ENCODE measurements at places on chromosomes 11 and 22. TPM values are rescaled to one million over a fixed set of nuclear protein-coding genes. Genes with fewer than 3 reads are reported as not detected.
A peak's percentile ranks its signal among the peaks of the same experiment; 100 is the strongest.

GRCh38 chr11:120079750-120080610 is 57.9 kb downstream of the TRIM29 start:
- H3K4me3 ChIP-seq: no peak overlapping the region
- no peak for DNase-seq
- H3K4me1 ChIP-seq: no peaks in the 10 kb centered on the region
- H3K36me3 ChIP-seq: no peaks in the 10 kb centered on the region

GRCh38 chr22:25749420-25750169 is 7.6 kb downstream of the MYO18B start:
- DNase-seq: no peak
- H3K36me3 ChIP-seq: no peaks in the 10 kb centered on the region
- no peak overlapping the region for H3K27ac ChIP-seq
- H3K27me3 ChIP-seq: no peaks in the 10 kb centered on the region
- no peak overlapping the region for H3K4me3 ChIP-seq

Gene INS
- not detected for total RNA-seq

- H3K4me3 ChIP-seq: no peak overlapping the region
- no peaks in the 10 kb centered on the region for H3K27me3 ChIP-seq
- no peaks in the 10 kb centered on the region for H3K36me3 ChIP-seq
- H3K4me1 ChIP-seq: peaks cover 45% of the 10 kb centered on the region
- H3K27ac ChIP-seq: peak overlapping the region; percentile 82
Observed at GRCh38 chr11:12430954-12431595, 53.7 kb downstream of the PARVA start.

Gene PHOX2A
- total RNA-seq: not detected

DNA sequence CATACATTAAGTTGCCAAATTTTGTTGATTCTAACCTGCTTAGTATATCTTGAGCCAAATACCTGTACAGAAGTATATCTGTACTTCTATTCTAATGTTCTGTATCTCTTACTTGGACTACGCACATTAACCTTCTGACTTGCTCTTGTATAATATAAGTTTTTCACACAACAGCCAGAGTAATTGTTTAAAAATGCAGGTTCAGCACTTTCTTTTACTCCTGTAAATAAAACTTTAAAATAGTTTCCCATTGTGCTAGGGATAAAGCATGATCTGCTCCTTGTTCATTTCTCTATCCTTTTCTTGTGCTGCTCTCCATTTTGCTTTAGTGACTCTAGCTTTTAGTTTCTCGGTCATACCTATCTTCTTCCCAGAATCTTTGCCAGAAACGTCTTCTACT is 48.3 kb downstream of the DYNC2H1 start:
- H3K36me3 ChIP-seq: peaks cover 14% of the 10 kb centered on the region
- no peak overlapping the region for H3K4me3 ChIP-seq
- no peaks in the 10 kb centered on the region for H3K27me3 ChIP-seq
- no peak for DNase-seq

- no peak for DNase-seq
- peaks cover 6% of the 10 kb centered on the region for H3K4me1 ChIP-seq
- no peaks in the 10 kb centered on the region for H3K36me3 ChIP-seq
- H3K4me3 ChIP-seq: no peak overlapping the region
- no peak overlapping the region for H3K27ac ChIP-seq
- no peaks in the 10 kb centered on the region for H3K27me3 ChIP-seq
Observed at GRCh38 chr11:117977029-117977428, 9.2 kb upstream of the IL10RA start.

DNA sequence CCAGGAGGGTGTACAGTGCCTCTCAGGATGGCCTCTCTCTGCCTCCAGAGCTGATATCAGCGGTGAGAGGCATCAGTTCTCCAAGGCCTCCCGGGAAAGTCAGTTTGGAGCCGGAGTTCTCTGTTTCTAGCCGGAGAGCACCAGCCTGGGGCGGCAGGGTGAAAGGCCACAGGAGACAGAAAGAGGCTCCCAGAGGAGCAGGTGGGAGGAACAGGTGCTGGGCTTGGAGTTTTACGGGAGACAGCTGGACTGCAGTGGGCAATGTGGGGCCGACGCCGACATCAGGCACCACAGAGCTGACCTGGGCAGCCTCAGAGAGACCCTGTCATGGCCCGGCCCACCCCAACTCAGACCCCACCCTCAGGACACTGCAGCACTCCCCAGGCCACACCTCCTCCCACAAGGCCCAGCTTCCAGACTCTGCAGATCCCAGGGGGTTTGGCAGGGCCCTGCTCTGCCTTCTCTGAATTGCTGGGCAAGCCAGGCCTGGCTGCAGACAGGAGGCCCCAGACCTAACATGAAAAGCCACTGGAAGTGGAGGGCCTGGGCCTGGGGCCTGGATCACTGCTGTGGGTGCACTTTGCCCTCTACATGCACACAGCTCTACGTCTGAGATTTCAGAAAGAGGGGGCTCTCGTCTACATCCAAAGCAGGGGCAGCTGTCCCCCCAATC is 885.6 kb downstream of the BRD1 start:
- no peaks in the 10 kb centered on the region for H3K4me1 ChIP-seq
- DNase-seq: no peak
- H3K27me3 ChIP-seq: peaks cover 25% of the 10 kb centered on the region
- no peak overlapping the region for H3K27ac ChIP-seq
- H3K36me3 ChIP-seq: no peaks in the 10 kb centered on the region

GRCh38 chr11:7353100-7353499 is 101.4 kb downstream of the SYT9 start:
- DNase-seq: no peak
- H3K36me3 ChIP-seq: no peaks in the 10 kb centered on the region
- H3K27ac ChIP-seq: no peak overlapping the region
- no peaks in the 10 kb centered on the region for H3K4me1 ChIP-seq

Gene USH1C
- total RNA-seq: not detected

DNA sequence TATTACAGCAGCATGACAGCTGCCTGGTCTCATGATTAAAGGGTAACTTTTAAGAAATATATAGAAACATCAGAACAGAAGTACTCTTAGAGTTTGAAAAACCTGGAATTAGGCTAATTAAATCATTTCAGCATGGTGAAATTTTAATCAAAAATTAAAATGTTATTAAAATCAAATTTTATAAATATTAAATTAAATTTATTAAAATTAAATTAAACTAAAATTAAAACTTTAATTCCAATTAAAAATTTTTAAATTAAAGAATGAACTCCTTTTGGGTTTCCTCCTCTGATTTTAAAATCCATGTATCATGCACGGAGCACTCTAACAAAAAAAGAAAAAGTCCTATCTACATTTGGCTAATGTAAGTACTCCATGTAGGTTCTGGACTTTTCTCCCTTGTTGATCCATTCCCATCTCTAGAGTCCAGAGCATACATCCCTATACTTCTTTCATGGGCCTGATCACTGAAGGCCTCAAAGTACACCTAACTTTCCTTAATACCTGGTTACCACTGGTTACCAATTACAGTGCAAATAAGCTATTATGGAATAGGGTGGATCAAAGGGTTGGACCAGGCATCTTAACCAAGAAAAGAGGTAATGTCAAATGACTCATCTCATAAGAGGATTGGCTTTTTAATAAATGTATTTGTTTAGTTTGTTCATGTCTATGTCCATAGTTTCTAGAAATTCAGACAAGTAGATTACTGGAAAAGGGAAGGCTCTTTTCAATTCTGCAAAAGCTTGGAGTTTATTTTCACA is 48.4 kb upstream of the MUC15 start:
- no peak overlapping the region for H3K4me3 ChIP-seq
- H3K27ac ChIP-seq: peak overlapping the region; percentile 63
- DNase-seq: no peak
- H3K27me3 ChIP-seq: no peaks in the 10 kb centered on the region
- H3K4me1 ChIP-seq: peaks cover 8% of the 10 kb centered on the region

Gene CCDC81
- total RNA-seq: 1.8 TPM

DNA sequence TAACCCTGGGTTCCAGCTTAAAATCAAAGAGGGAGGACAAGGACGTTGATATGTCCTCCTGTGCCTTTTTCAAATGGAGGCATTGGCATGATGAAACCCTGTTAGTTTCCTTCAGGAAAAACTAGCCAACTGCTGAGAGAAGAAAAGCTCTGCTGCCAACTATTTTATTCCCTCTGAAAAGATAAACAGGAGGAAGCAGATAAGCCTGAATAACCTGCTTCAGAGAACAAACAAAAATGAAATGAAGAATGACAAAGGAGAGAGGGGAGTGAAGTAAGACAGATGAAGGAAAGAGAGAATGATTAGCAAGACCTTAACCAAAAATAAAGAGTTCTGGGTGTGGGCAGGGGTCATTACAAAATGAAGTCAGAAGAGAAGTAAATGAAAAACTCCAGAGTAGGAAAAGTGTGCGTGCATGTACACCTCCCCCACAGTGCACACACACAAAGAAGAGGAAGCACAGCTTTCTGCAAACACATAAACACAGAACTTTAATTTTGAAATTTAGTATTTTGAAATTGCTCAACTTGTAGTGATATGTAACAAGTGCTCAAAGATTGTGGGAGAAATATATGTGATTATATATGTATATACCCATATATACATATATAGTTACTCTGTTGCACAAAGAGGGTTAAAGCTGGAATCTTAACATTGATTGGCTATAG is 332.2 kb downstream of the LUZP2 start:
- H3K4me1 ChIP-seq: no peaks in the 10 kb centered on the region
- no peak for DNase-seq
- no peak overlapping the region for H3K4me3 ChIP-seq
- no peaks in the 10 kb centered on the region for H3K36me3 ChIP-seq
- no peak overlapping the region for H3K27ac ChIP-seq

DNA sequence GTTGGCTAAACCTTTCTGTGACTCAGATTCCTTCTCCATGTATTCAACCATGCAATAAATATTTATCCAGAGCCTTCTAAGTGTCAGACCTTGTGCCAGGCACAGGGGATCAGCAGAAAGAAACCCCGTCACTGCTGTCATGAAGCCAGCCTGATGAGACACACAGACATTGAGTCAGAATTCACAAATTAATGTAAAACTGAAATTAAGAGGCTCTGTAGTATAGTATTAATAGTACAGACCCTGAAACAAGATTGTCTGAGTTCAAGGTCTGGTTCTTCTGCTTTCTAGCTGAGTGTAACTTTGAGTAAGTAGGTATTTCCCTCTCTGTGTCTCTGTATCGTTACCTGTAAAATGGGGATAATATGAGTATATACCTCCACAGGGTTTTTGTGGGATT is 46.9 kb downstream of the ME3 start:
- H3K36me3 ChIP-seq: no peaks in the 10 kb centered on the region
- no peaks in the 10 kb centered on the region for H3K27me3 ChIP-seq
- no peak for DNase-seq
- no peak overlapping the region for H3K27ac ChIP-seq
- H3K4me3 ChIP-seq: no peak overlapping the region
